ENCODE measurements at places on chromosomes 3 and 15.

GRCh38 chr3:42537350-42537749, 34.9 kb downstream of the VIPR1 start:
- H3K27me3 ChIP-seq, result no peaks in the 10 kb centered on the region
- H3K36me3 ChIP-seq, result no peaks in the 10 kb centered on the region
- H3K4me3 ChIP-seq, result no peak overlapping the region
- H3K27ac ChIP-seq, result no peak overlapping the region
- H3K4me1 ChIP-seq, result no peaks in the 10 kb centered on the region

DNA sequence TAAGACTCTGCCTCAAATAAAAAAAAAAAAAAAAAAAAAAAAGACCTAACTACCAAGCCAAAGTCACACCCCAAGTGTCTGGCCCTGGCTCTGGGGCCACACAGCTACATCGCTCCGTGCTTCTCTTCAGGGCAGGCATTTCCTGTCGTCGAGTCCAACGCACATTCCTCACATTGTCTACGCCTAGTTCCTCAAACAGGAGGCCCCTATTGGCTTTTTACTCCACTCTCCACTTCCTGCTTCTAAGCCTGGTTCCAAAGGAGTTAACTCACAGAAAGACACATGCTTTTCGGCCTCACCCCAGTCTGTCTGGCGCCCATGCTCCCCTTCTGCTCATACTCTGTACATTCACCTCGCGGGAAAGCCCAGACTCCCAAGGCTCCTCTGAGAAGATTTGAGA, 28.8 kb downstream of the KNG1 start:
- H3K27me3 ChIP-seq, result no peaks in the 10 kb centered on the region
- peak; percentile 34 for DNase-seq
- peaks cover 19% of the 10 kb centered on the region for H3K4me1 ChIP-seq
- H3K4me3 ChIP-seq, result no peak overlapping the region

DNA sequence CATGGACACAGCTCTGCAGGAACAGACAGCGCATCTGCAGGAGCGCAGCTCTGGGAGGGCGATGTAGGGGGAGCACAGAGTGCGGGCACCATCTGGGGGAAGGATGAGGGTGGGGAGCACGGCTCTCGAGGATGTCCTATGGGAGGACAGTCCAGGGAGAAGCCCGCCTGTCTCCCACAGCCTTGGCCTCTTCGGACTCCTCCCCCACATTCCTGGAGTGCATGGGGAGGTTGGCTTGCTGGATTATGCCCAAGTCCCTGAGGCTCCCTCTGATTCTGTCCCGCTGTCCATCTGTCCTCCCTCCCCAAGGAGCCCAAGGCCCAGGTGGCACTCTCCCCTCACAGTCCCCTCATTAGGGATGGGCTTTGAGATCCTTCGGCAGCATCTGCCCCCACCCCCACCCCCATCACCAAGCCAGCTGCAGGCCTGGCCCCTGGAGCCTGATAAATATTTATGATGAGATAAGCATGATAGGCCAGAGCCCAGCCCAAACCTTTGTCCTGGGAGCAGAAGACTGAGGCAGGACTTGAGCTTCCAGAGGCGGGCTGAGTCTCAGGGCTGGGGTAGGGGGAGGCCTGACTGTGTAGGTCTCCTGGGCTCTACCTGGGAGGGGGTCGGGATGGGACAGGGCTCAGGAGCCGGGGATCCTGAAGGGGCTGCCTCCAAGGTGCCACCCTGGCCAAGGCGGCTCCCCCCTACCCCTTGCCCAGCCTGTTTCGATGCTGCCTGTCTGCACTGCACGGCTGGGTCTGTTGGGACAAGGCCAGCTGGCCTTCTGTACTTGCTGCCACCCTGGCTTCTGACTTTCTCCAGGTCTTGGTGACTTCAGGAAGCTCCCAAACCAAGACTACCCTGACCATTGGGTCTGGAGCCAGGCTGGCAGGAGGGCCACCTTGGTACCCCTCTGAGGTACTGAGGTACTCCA, 28.6 kb upstream of the SEMA3F start:
- H3K4me1 ChIP-seq, result no peaks in the 10 kb centered on the region
- DNase-seq, result no peak
- H3K4me3 ChIP-seq, result no peak overlapping the region
- H3K27ac ChIP-seq, result no peak overlapping the region
- no peaks in the 10 kb centered on the region for H3K27me3 ChIP-seq

DNA sequence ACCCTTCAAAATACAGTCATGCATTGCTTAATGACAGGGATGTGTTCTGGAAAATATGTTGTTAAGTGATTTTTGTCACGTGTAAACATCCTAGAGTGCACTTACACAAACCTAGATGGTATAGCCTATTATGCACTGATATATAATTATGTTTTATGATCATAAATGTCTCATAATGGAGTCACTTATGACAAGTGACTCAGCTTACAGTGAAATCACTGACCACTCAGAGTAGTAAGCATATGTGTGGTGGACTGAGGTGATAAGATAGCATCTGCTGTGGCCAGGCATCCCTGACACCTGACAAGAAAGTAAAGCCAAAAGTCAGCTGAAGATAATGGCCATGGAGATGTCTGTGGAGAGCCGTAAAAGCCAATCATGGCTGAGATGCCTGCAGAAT, 5.4 kb downstream of the ACAD11 start:
- no peaks in the 10 kb centered on the region for H3K36me3 ChIP-seq
- H3K4me3 ChIP-seq, result no peak overlapping the region
- H3K4me1 ChIP-seq, result peaks cover 7% of the 10 kb centered on the region
- H3K27ac ChIP-seq, result no peak overlapping the region
- no peaks in the 10 kb centered on the region for H3K27me3 ChIP-seq

DNA sequence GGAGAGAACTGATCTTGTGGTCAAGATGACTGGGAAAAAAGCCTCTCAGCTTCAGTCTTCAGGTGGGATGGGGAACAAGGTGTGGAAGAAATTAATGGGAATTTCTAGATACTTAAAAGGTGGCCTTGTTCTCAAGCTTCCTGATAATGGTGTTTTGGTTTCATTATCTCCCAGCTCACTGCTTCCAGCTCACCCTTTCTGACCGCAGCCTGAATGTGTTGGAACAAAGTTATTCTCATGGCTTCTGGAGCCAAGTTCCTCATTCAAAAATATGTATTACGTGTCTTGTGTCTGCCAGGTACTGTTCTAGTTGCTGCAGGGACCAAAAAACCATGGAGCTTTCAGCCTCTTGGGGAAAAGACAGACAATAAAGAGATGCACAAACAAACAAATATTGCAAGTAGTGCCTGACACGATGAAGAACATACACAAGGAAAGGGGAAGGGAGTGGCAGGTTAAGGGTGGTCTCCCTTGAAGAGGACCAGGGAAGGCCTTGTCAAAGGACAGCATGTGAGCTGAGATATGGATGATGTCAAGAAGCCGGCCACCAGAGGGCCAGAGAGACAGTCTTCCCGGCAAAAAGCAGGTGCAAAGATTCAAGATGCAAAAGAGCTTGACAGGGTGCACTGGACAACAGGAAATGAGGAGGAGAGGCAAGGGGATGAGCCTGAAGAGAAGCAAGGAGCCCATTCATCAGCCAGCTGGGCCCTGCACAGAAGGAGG, 35.5 kb downstream of the ARRDC4 start:
- no peak overlapping the region for H3K4me3 ChIP-seq
- no peak for DNase-seq
- H3K27ac ChIP-seq, result peak overlapping the region; percentile 18
- no peaks in the 10 kb centered on the region for H3K27me3 ChIP-seq
- H3K36me3 ChIP-seq, result no peaks in the 10 kb centered on the region
- peaks cover 33% of the 10 kb centered on the region for H3K4me1 ChIP-seq

GRCh38 chr3:108180194-108180593, 42.0 kb downstream of the IFT57 start:
- no peaks in the 10 kb centered on the region for H3K36me3 ChIP-seq
- no peak overlapping the region for H3K4me3 ChIP-seq
- no peaks in the 10 kb centered on the region for H3K4me1 ChIP-seq
- no peak for DNase-seq

DNA sequence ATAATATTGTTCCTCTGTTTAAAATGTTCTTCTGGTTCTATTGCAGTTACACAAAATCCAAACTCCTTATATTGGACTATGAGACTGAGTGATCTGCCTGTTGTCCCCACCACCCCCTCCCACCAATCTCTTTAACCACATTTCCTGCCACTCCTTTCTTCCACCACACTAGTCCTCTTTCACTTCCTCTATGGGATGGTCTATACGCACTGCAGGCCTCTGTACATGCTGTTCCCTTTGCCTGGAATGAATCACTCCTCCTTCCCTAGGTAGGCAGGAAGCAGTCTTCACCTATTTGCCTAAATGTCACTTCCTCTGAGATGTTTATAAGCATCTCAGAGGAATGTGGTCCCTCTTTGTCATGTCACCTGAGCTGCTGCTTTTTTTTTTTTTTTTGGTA, 4.0 kb downstream of the MAP2K1 start:
- no peaks in the 10 kb centered on the region for H3K27me3 ChIP-seq
- H3K4me3 ChIP-seq, result no peak overlapping the region
- DNase-seq, result no peak
- no peaks in the 10 kb centered on the region for H3K4me1 ChIP-seq

DNA sequence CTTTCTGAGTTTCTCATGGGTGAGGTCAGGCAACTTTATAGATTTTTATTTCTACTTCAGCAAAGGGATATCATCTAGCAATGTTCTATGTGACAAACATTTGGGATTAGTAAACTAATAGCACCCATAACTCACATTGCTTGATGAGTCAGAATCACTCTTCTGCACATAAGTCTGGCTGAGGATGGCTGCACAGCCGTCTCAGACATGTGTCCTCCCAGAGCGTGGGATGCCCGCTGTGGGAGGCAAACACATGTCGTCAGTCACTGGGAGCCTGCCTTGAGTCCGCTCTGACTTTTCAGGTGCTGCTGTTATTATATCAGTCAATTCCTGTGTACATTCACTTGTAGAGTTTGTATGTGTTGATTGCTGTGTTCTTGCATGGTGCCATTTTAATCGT, 230.7 kb upstream of the TRIM42 start:
- peaks cover 7% of the 10 kb centered on the region for H3K4me1 ChIP-seq
- no peak overlapping the region for H3K4me3 ChIP-seq
- H3K27me3 ChIP-seq, result peaks cover 5% of the 10 kb centered on the region
- DNase-seq, result no peak

DNA sequence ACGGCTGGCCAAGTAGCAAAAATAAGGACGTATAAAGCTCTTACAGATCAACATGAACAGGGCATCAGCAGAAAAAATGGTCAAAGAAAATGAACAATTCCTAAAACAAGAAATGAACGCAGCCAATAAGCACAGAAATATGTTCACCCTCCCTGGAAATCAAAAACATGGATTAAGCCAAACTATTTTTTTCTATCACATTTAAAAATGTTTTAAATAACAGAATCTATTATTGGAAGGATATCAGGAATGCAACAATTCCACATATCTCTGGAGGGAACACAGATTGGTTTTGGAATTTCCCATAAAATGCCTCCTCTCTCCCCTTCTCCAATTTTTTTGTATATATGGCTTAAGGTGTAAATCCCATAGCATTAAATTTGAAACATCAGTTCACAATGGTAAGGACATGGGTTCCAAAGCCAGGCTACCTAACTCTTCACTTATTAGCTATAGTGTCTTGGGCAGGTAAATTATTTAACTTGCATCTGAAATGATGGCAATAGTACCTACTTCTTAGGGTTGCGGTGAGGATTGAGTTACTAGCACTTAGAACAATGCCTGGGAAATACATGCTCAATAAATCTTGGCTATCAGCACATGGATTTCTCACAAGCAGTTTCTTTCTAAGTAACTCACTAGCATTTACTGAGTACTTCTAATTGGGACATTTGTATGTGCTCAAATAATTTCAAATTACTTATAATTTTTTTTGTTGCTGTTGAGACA, 10.1 kb downstream of the UACA start:
- no peaks in the 10 kb centered on the region for H3K4me1 ChIP-seq
- H3K36me3 ChIP-seq, result no peaks in the 10 kb centered on the region
- H3K27ac ChIP-seq, result no peak overlapping the region
- DNase-seq, result no peak
- H3K4me3 ChIP-seq, result no peak overlapping the region
- H3K27me3 ChIP-seq, result no peaks in the 10 kb centered on the region

GRCh38 chr3:18087988-18088387, 337.2 kb downstream of the SATB1 start:
- no peaks in the 10 kb centered on the region for H3K36me3 ChIP-seq
- no peaks in the 10 kb centered on the region for H3K27me3 ChIP-seq
- no peak overlapping the region for H3K27ac ChIP-seq

DNA sequence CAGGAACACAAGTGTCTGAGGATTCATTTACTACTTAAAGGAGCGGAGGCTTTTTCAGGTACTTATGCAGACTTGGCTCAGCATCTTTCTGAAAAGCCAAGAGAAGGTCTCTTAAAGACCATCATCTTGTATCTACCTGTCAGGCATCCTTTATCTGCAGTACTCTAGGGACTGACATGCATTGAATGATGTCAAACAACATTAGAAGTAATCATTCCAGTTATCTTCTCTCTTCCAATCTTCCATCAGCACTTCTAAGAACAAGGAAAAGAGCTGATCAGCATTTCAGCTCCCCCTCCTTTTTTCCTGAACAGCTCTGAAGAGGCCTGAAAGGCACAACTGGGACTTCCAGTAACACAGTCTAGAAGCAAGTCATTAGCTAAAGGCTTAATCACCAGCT, 214.8 kb downstream of the KCNH8 start:
- no peaks in the 10 kb centered on the region for H3K36me3 ChIP-seq
- no peaks in the 10 kb centered on the region for H3K27me3 ChIP-seq
- DNase-seq, result no peak

GRCh38 chr3:155886915-155887314, 16.5 kb downstream of the GMPS start:
- H3K36me3 ChIP-seq, result no peaks in the 10 kb centered on the region
- DNase-seq, result no peak
- no peak overlapping the region for H3K4me3 ChIP-seq
- peaks cover 8% of the 10 kb centered on the region for H3K4me1 ChIP-seq
- no peaks in the 10 kb centered on the region for H3K27me3 ChIP-seq

DNA sequence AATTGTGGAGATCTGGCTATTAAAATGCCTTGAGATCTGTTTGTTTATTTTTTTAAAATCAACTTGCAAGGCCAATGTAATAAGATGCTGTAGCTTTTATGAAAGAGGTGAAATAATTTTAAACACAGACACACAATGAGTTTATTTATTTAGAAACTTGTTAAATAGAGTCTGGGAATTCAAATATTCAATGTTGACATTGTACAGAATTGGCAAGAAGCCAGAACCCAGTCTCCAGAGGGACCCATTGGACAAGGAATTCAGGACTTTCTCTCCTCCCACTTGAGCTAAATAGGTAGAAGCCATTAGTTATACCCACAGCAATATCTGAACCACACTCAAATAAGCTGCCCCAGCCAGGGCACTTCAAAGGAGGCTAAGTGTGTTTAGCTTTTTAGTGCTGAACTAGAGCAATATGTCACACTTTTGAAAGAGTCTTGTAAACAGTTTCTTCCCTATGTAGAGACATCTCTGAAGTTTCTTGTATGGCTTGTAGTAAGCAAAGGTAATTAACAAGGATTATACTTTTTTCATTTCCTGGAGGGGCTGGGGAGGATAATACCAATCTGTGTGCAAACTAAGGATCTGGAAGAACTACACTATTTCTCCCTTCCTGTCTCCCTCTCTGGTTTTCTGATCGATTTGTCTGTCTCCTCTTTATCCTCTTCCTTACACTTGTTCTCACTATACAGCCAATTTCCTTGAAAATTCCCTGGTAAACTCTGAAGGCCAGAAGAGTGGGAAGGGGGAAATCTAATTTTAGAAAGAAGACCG, 6.0 kb downstream of the MECOM start:
- H3K27ac ChIP-seq, result peak overlapping the region; percentile 92
- H3K4me1 ChIP-seq, result peaks cover 21% of the 10 kb centered on the region
- DNase-seq, result no peak
- no peaks in the 10 kb centered on the region for H3K27me3 ChIP-seq
- no peaks in the 10 kb centered on the region for H3K36me3 ChIP-seq
